ENCODE measurements at places on chromosomes 2 and 18.

GRCh38 chr2:148455791-148456190 is 188.8 kb upstream of the EPC2 start:
- no peak for DNase-seq

DNA sequence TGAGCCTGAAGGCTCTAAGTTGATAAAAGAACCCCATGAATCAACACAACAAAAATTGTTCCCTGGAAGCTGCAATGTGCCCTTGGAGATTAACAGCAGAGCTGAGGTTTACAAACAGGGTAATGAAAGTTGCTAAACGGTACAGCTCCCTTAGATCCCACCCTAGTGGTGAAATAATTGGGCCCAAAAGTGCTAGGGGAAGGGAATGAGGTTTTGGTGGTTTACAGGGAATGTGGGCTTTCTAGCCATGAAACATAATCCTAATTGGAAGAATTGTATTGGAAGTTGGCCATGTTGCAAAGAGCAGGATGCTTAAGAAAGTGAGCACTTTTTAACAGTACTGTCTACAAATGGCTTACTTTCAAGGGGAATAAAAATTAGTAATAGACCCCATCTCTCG is 180.2 kb upstream of the SMIM21 start:
- DNase-seq = no peak

GRCh38 chr2:79620679-79621078 is 107.8 kb downstream of the CTNNA2 start:
- DNase-seq = no peak

GRCh38 chr2:9770308-9771100 is 72.8 kb upstream of the TAF1B start:
- DNase-seq = peak; percentile 66

DNA sequence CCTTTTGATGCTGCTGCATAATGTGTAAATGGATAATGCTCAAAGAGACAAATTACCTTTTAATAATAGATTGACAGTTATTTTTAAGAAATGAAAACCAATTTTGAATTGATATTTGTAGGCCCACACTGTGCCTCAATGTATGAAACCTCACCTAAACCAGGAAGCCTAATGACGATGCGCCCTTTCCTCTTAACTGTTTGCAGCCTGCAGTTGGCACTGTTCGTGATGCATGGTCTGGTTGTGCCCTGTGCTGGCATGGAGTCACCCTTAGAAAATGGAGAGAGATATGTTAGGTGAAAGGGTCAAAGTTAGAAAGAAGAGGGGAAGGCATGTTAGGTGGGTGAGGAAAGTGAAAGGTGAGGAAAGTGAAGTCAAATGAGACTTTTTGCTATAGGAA is 390.2 kb downstream of the PTPRM start:
- DNase-seq = no peak

DNA sequence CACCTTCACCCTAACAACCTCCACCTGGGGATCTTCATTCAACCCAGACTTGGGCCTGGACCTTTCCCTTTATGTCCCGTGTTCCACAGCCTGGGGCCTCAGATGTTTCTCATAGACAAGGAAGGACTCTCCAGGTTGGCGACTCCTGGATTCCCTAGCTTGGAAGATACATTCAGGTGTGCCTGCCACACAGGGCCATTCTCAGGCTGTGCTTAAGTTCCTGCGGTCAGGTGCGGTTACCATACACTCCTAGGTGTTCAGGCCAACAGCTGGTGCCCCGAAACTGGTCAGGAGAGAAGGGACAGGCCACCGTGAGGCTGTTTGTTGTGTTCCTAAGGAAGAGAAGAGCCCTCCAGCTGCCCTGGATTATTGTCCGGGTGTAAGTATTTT is 15.6 kb downstream of the SLC4A3 start:
- no peak for DNase-seq

DNA sequence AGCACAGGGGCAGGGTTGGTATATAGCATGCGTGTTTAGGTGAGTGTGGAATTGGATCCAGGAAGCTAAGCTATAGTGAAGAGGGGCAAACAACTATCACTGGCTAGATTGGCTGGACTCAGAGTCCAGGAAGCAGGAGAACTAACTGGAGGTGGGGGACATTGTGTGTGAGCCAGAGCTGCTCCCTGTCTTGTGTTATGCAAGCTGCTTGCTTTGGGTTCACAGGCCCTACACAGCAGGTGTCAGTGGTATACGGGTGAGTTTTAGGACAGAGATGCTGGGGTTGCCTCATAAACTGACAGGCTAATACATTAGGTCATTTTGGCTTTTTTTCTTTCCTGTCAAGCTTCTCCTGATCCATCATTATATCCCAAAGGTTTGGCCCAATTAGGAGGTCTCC is 87.5 kb downstream of the CCDC85A start:
- no peak for DNase-seq

GRCh38 chr18:9516437-9517064 is 41.2 kb downstream of the RALBP1 start:
- no peak for DNase-seq

GRCh38 chr2:197274349-197274748 is 36.2 kb downstream of the ANKRD44 start:
- DNase-seq = no peak

- DNase-seq = no peak
Observed at GRCh38 chr2:227473122-227473461, 1.1 kb downstream of the AGFG1 start.

DNA sequence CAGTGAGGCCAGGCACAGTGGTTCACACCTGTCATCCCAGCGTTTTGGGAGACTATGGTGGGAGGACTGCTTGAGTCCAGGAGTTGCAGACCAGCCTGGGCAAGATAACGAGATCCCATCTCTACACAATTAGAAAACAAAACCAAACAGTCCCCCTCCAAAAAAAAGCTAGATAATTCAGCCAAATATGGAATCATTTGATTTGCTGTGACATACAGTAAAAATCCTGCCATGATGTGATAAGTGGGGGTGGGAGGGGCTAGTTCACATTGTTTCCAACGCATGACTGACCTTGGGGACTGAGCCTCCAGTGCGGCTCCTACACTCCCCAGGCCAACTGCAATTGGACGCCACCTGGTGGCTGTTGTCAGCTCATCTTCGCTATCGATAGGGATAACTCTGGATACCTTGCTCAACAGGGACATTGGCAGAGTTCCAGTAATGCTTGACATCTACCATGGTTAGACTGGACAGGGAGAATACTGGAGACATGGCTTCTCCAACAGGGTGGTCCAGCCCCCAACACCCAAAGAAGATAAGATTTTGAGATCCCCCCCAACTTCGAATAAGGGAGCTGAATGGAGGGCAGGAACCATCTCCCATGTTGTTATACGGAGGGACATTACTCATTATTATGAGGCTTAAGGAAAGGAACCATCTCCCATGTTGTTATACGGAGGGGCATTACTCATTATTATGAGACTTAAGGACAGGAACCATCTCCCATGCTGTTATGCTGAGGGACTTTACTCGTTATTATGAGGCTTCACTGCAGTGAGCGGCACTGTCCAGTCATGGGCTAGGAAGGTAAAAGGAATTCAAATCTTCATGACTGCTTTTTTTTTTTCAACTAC is 135.9 kb downstream of the TGIF1 start:
- peak; percentile 82 for DNase-seq

DNA sequence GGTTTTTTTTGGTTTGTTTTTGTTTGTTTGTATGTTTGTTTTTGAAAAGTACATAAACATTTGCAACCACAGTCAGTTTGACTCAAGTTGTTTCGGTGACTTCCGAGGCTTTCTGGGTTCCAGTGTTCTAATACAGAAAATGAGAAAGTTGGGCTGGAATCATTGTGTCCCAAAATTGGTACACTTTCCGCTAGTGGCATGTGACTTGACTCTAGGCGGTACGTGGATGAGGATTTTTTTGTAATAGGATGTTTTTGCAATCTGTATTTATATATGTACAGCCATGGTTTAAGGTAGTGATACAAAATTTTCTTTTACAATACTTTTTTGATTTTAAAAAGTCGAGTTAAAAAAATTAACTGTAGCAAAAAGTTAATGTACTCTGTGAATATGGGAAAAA is 1.7 kb downstream of the MFF start:
- no peak for DNase-seq

- peak; percentile 19 for DNase-seq
Observed at GRCh38 chr2:196284144-196284844, 112.9 kb upstream of the STK17B start.

DNA sequence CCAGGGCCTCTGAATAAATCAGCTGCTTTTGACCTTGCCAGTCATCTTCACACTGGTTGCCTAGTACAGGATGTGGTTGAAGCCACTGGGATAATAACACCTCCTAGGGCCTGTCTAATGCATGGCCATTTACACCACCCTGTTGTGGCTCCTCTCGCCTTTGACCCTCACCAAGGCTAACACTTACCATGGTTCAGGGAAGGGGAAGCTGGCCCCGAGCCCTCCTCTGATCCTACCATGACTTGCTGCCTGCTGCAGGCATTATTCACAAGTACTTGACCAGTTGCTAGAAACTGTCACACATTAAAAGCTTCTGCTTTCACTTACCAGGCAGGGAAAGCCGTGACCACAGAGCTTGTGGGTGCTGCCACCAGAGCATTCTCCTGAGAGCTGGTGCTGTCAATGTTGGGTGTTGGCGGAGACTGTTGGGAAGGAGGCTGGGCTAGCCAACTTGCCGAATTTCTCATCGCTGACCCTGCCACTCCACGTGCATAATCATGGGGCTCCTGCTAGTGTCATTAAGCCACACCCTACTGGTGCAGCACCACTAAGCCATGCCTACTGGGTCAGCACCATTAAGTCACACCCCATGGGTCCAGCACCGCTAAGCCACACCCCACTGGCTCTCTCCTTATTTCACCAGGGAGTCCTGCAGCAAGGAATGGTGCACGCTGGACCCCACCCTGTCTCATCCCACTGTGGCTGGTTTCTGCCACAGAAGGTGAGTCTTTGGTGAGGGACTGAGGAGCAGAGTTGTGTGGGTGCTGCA is 47.0 kb upstream of the TTC39C start:
- DNase-seq = no peak

GRCh38 chr18:23861326-23861725 is 153.2 kb upstream of the TTC39C start:
- no peak for DNase-seq

DNA sequence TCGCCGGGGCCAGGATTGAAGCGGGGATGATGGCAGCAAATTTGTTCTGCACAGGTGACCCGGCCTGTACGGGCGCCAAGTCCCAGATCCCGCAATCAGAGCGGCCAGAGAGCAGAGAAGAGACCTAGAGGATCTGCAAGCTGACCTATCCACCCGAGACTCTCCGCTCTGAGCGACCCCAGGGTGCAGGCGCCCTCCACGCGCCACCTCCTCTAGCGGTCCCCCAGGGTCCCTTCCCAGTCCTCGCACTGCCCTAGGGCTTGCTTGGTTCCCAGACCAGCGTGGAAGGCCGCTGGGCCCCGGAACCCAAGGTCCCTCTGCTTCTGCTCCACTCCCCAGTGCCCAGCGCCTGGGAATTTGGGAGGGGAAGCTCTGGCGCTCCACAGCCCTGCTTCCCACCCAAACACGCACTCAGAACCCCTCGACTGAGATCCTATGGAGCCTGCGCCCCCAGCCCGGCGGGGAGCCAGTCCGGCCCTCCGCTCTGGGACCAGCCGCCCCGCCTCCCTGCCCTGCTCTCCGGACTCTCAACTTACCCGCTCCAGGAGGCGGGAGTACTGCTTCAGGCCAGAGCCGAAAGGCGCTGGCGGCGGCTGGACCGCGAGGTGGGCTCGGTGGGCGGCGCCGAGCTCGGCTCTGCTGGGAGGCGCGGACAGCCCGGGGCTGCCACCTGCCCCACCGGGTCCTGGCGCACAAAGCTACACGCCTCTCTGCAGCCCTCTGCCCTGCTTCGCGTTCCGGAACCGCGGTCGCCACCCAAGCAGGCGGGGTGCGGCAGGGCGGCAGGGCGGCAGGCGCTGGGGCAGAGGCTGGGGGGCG is 3.0 kb upstream of the SIX3 start:
- DNase-seq = no peak

GRCh38 chr2:38836791-38837190 is 38.9 kb downstream of the DHX57 start:
- no peak for DNase-seq

DNA sequence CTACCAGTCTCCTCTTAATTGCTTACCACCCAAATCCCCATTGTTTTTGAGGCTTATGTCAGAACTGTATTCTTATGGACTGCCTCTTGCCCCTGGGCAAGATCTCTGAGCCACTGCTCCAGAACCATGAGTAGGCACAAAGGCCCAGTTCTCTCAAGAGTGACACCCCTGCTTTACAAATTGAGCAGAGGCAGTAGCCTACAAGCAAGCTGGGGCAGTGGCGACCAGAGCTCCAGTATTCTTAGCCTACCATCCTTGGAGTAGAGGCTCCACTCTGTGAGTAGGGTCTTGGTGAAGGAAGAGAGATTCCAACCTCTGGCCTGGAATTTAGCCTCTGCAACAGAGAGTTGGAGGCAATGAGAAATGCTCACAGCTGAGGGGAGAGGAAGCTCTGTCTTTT is 36.5 kb downstream of the WDR75 start:
- no peak for DNase-seq

GRCh38 chr2:201883606-201884369 is 77.5 kb downstream of the CDK15 start:
- DNase-seq = no peak

- no peak for DNase-seq
Observed at GRCh38 chr18:2984091-2984490, 28.9 kb downstream of the LPIN2 start.

DNA sequence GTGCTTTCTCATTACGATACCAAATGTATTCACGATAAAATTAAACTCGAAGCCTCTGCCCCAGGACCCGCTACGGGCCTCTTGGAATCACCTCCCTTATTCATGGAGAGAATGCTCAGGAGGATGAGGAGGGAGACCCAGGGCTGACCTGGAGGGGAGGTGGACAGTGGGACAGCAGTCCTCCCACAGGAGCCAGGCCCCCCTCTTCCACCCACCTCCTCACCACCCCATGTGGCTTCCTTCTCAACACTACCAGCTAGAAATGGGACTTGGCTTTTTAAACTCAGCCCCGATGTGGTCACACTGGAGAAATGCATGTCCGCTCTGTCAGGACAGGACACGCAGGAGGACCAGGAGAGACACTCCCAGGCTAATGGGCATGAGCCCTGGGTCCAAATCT is 147.9 kb upstream of the ID2 start:
- DNase-seq = no peak

- no peak for DNase-seq
Observed at GRCh38 chr2:24620936-24621335, 129.9 kb downstream of the NCOA1 start.

DNA sequence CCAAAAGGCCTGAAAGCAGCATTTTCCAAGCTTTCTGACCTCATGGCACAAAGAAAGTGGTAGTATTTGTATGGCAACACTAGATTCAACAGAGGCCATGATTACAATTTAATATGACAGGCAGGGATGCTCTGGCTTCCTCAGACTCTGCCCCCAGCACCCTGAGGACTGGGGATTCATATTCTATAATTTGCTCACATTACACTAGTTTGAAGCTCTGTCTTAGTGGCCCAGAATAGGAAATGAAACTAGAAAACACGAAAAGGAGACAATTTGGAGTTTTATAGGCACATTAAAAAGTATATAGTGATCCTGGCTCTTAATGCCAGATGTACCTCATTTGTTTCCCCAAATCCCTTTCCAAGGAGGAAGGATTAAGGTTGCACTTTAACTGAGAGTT is 173.0 kb upstream of the STK17B start:
- DNase-seq = no peak

GRCh38 chr2:198312596-198313483 is 508.4 kb downstream of the PLCL1 start:
- no peak for DNase-seq
